M059J (cell line): ENCODE measurements at places on chromosomes 4 and X. TPM values are rescaled to one million over a fixed set of nuclear protein-coding genes. Genes with fewer than 3 reads are reported as not detected.

- no peak for DNase-seq
Measured at GRCh38 chr4:55121246-55121645, 4.1 kb downstream of the KDR start.

Gene GALNT7
- 23.8 and 37.6 TPM in 2 replicates for total RNA-seq

Gene COX7B2
- 7.4 TPM in 1 of 2 replicates, not detected in the other for total RNA-seq

DNA sequence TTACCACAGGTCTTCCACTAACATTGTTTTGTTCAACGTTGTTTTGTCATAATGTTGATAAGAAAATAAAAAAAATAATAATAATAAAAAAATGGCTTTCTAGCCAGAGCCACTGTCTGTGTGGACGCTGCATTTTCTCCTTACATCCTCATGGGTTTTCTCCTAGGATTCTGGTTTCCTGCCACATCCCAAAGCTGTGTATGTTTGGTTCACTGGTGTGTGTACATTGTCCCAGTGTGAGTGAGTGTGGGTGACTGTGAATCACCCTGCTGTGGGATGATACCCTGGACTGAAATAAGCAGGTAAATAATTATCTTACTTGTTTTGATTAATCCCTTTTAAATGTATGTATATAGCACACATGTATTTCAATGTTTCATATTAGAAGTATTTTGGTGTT, 2154.4 kb upstream of the AGA start:
- DNase-seq = peak; percentile 32

Gene ADAM29
- total RNA-seq = 0.02 TPM in 1 of 2 replicates, not detected in the other

- peak; percentile 69 for DNase-seq
Measured at GRCh38 chrX:131614241-131614640, 70.4 kb downstream of the OR13H1 start.
